ENCODE measurements at places on chromosomes 1 and 21.

DNA sequence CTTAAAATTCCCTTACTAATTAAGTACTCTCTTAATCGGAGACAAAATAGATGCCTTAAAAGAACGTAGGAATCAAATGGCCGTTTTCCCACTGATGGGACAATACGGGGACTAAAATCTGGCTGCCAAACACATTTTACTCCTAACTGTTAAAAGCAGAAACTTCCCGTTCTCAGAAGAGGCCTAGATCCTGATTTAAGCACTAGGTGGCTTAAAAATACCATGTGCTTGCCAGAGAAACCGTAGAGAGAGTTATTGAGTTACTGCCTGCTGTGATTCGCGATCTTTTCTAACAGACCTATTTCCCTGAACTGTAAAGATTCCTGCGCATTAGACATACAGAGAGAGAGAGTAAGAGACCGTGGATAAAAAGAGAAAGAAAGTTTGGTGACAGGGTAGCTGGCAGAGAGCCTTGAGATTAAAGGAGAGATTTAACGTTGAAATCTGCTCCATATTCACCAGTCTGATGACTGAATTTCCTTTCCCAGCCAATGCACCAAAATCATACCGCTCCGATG, 54.4 kb upstream of the STUM start:
- DNase-seq: no peak

GRCh38 chr1:19557609-19558051, 72.3 kb upstream of the CAPZB start:
- no peak for DNase-seq

DNA sequence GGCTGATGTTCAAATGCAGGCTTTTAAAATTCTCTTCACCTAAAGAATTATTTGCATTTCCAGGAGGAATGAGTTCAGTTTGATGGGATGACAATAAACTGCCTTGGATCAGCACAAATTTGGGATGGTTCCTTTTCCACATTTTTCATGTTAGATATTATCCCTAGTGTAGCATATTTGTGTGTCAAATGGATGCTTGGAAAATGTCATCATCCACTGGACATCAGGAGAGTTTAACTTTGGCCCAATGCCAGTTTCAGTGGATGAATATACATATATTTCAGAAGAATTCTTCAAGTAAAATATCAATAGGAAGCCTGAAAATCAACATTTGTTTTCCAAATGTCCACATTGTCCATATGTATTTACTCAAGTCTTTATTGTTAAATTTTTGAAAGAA, 116.5 kb upstream of the COL24A1 start:
- DNase-seq: no peak

GRCh38 chr1:100382657-100383056, 30.4 kb downstream of the CDC14A start:
- no peak for DNase-seq

DNA sequence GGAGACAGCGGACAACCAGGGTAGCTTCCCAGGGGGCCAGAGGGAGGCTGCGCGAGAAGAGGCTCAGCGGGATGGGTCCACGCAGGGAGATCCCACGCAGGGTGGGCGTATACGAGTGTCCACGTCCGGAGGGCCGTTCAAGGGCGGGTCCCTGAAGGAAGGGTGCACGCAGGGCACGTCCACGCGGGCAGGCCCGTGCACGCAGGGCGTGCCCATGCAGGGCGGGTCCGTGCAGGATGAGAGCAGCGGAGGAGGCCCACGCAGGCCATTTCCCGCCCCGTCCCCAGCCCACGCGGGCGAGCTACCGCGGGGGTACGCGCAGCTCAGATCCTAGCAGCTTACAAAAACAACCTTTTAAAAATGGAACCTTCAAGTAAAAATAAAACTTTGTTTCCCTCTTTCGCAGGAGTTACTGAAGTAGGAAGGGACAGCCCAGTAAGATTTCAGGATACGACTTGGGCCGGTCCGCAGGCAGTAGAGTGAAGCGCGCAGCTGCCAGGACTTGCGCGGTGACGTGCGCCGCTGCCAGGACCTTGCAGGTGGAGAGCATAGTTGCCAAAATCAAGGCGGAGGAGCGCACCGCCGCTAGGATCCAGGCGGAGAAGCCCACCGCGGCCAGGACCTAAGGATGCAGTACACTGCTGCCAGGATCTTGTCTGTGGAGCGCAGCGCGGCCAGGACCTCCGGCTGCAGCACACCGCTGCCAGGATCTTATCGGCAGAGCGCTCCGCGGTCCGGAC, 416 bp upstream of the RNF187 start:
- DNase-seq: peak; percentile 58

DNA sequence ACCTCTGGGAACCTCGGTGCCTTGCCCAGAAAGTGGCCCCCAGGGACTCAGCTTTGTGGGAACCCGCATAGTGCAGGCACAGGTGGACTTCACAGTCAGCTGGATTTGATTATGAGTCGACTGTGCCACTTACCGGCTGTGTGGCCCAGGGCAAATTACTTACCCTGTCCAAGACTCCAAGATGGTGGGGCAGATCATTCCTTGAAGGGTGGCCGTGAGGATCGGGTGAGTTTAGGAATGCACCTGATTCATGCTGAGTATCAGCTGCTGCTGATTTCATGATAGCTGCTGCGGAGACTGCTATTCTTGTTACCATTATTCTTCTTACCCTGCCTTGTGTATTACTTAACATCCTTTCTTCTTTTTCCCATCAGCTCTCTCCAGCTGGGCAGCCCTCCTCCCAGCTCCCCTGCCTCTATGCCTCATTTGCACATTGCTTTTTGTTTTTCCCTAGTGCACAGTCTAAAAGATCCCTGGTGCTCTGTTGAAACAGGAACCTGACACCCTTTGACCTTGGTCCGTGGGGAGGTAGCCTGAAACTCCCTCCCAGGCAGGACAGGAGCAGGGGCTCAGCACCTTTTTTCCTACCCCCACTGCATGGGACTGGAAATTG, 40.5 kb upstream of the FHAD1 start:
- DNase-seq: no peak

DNA sequence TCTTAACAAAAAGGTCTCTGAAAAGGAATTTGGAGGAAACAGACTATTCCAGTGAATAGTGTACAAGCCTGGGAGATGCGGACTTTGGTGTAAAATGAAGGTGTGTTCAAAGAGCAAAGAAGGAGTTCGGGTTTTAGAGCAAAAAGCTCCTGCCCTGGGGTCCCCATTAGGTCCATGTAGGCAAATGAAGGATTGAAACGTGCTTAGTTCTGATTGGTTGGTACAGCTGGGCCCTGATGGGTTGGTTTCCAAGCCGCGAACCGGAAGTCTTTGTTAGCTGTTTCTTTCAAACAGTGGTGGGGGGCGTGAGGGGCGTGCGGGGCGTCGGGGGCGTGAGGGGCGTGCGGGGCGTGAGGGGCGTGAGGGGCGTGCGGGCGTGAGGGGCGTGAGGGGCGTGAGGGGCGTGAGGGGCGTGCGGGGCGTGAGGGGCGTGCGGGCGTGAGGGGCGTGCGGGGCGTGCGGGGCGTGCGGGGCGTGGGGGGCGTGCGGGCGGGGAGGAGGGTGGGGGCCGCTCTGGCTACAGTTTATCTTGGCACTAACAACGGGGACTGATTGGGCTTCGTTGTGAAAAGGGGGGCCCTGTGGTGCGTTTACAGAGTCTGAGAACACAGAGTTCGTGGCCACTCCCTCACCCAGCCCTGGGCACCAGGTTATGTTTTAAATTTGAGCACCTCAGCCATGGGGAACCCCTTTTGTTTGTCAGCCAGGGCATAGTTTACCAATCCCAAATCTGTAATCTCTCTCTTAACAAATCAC, 29.4 kb downstream of the LRRC3 start:
- DNase-seq: no peak

- no peak for DNase-seq
Measured at GRCh38 chr1:18297896-18298648, 182.7 kb upstream of the KLHDC7A start.

DNA sequence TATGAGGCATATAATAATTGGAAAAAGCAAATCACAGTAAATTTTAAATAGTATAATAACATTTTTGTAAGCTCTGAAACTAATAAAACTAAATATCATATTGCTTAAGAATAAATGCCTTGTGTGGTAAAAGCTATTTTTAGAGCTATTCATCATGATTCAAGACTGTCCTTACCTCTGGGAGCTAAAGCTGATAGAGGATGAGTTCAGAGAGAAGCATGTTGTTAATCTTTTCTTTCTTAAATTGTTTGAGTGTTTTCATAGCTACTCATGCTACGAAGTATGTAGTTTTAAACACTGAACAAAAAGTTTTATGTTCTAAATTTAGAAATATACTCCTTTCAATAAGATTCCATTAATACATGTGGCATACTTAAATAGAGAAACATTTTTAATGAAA, 30.5 kb downstream of the IFI16 start:
- no peak for DNase-seq

DNA sequence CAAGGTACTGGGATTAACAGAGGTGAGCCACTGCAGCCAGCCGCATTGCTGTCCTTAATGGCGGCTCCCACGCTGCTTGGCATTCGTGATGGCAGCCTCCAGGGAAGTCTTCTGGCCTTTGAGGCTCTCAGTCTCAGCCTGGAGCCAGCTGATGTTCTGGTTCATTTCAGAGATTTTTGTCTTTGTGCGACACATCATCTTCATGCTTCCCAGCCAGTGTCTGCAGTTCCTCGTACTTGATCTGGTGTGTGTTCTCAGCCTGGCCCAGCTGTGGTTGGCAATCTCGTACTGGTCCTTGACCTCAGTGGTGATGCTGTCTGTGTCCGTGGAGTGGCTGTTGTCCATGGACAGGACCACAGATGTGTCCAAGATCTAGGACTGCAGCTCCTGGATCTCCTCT, 11.7 kb downstream of the SNRPE start:
- no peak for DNase-seq

GRCh38 chr1:235945775-235946570, 79.3 kb upstream of the LYST start:
- no peak for DNase-seq

GRCh38 chr1:119136401-119136800, 4.1 kb downstream of the WARS2 start:
- no peak for DNase-seq

DNA sequence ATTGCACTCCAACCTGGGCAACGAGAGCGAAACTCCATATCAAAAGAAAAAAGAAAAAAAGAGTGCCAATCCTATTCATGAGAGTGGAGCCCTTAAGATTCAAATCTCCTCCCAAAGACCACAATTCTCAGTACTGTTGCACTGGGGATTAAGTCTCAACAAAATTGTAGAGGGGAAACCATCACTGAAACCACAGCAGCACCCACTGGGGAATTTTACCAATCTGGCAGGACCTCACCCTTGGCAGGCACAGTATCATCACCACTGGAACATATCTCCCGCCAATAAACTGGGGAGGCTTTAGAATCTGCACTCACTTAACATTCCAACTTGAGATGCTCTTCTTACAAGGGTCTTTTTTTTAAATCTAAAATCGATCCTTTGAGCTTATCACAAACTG, 41.0 kb downstream of the LRRC40 start:
- no peak for DNase-seq

- DNase-seq: no peak
Measured at GRCh38 chr1:35120458-35121133, 41.4 kb downstream of the ZMYM1 start.

DNA sequence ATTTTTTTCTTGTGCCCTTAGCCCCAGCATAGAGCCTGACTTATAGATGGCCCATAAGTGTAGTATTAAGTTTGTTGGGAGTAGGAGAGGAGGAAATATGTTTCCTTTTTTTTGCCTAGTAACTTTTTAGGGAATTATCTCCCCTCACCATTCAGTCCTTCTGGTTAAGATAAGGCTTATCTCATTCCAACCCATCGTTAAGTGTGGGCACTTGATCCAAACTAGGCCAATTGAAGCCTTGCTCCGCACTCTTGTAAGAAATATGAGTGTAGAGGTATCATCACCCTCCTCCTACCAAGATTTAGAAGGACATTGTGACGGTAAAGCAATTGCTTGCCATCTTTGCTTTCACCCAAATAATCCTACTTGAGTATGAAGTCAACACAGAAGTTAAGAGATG, 8.8 kb upstream of the FGGY start:
- DNase-seq: no peak

GRCh38 chr21:26965907-26966581, 844 bp downstream of the ADAMTS5 start:
- DNase-seq: no peak

DNA sequence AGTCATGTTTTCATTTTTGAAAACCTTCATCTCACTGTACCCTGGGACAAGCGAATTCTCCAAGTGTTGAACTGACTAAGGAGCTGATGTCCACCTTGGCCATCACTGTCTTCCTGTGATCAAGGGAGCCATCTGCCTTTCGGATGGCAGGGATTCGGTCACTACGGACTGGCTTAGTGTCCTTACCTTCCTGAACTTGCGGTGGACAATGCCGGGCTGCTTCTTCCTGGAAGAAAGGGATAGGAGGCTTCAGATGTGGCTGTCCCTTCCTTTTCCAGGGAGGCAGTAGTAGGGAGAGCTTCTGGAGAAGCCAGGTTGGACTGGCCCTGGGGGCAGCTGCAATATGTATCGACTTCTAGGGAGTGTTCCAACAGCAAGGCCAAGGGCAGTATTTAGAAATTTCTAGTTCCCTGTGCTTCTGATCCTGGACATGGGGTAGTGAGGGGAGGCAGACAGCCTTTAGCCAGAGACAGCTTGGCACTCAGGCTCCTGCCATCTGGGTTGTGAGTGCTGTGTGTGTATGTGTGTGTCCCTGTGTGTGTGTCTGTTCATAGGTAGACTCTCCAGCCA, 114.6 kb downstream of the IER5 start:
- no peak for DNase-seq

DNA sequence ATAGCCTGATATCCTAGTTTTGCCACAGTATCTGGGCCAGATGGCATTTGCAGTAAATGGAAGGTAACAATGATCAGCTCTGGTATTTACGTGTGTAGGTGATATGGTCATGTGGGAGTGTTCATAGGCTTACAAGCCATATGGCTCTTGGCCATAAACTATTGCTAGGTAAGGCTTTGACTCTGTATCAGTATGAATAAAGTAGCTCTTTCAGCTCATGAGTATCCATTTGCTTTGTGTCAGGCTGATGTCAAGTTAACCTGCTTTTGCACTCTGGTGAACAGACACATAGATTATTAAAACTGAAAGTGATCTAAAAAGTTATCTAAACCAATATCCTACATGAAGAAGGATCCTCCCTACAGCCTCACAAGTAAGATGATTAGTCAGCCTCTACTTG, 69.0 kb downstream of the DDR2 start:
- DNase-seq: no peak

- DNase-seq: no peak
Measured at GRCh38 chr1:155051777-155052398, 772 bp downstream of the ADAM15 start.

DNA sequence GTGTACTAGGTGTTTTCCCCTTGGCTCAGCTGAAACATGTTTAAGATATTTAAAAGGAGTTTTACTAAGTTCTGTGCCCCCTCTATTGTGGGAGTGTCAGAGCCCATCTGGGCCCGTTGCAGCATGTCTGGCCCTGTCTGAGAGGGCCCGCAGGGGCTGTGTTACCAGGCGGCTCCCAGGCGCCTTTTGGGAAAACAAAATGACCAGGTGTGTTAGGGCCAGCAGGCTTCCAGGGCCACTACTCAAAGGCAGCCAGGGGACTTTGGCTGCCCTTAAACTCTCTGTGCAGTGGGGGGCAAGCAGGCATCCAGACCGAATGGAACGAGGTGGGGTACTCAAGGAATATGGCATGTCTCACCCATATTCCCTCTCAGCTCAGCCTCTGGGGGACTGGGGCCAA, 111.7 kb downstream of the KCNN3 start:
- DNase-seq: no peak
